ENCODE measurements at places on chromosomes 5 and 9.

DNA sequence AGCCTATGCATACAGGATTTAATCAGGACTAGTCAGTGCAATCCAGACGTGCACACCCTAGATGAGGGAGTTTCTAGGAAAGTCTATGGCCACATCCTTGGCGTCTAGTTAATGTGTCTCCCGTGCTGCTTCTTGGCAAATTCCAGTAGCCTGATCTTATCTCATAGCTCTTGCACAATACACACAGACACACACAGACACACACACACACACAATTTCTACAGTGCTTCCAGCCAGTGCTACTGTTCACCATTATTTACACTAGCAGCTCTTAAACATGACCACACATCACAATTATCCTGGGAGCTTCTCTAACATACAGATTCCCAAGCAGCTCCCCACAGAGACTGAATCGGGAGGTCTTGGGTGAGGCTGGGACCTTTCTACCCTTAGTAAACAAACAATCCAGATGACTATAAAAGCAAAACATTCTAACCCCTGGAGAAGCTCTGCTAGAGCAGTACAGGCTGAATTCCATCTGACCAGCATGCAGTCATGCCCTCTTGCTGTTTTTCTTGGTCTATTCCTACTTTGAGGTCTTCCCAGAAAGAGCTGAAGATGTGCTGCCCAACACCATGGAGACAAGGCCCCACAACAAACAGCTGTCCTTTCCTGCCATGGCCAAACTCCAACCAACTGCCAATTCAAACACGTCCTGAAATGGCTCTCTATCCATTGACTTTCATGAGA is 236.6 kb downstream of the DEPDC1B start:
- DNase-seq: no peak

DNA sequence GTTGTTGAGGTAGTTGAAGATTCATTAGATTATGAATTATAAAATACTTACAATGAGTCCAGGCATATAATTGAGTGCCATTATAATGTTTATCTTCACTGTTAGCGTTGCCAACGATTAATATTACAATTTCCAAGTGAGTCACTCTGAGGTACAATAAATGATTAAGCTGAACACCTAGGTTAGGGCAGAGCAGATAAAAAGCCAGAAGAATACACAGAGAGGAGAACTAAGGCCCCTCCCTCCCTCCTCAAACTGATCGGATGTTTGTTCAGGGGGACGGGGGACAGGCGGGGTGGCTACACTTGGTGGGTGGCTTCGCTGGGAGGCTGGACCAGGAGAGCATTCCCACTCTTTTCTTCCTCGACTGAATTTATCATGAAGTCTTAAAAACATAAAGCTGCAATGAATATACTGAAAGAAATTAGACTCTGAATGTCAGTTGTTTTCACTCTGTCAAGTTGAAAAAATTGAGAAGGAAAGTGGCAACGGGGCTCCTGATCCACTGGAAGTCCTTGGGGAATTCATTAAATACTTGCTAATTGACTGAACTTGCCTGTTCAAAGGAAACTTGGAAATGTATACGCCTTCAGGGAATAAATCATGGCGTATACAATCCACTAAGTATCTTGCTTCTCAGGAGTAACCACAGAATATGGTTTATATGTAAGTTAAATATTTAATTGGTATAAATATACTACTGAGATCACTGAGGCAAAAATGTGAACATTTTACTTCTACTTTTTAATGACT is 198.1 kb downstream of the TSSK1B start:
- no peak for DNase-seq

- no peak for DNase-seq
These were observed 162.2 kb downstream of the GLIS3 start for GRCh38 chr9:4137681-4138099.

- no peak for DNase-seq
These were observed 17.9 kb downstream of the TMEM245 start for GRCh38 chr9:109101810-109102209.

All from activated T-cell treated with anti-CD3 and anti-CD28 coated beads, Interleukin-2, amount 50 U/mL, for 24 hours (primary cell).